Stimulated activated CD8-positive, alpha-beta memory T cell treated with anti-CD3 and anti-CD28 coated beads, Interleukin-15, amount 100 ng/mL, for 1 hour (primary cell): ENCODE measurements at places on chromosomes 5 and 9.

GRCh38 chr5:71904852-71905251 is 185.8 kb downstream of the CARTPT start:
- no peak for DNase-seq

GRCh38 chr9:127384016-127384730 is 12.8 kb upstream of the SLC2A8 start:
- DNase-seq: no peak

DNA sequence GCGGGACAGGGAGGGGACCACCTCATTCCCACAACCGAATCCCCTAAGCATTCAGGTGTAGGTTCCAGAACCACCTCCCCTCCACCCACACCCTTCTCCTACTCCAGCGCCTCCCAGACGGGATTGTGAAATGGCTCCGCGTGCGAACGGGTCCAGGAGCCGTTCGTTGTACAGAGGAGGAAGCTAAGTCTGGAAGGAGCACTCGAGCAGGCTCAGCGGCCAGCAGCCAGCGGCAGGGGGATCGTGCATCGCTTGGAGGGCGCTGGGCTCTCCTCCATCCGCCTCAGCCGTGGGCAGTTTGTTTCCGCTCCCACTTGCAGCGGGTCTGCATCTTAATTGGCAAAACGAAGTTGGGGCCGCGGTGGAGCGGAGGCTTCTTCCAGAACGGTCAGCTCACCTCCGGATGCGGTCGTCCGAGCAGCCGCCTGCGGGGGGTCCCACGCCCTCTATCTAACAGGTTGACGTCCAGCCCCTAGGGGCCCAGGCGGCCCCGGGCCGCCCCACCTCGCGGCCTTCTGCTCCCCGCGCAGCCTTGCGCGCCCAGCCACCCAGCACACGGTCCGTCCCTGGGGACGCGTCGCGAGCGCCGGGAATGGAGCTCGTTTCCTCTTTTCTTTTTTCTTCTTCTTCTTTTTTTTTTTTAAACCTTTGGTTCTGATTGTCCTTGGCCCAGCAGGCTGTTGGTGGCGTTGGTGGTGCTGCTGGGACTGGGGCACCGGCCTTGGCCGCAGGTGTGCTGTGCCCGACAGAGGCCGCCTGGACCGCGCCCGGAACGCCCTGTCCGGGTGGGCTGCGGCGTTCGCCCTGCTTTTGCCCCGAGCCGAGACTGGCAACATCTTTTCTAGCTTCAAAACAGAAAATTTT is 3.9 kb upstream of the BARX1 start:
- no peak for DNase-seq

GRCh38 chr5:143435210-143435657 is 31.7 kb upstream of the NR3C1 start:
- DNase-seq: no peak

- no peak for DNase-seq
Observed at GRCh38 chr5:173633304-173633703, 16.9 kb upstream of the BOD1 start.

- DNase-seq: no peak
Observed at GRCh38 chr9:90839183-90839728, 37.6 kb downstream of the SYK start.

- no peak for DNase-seq
Observed at GRCh38 chr5:137481596-137481995, 17.5 kb downstream of the SPOCK1 start.

DNA sequence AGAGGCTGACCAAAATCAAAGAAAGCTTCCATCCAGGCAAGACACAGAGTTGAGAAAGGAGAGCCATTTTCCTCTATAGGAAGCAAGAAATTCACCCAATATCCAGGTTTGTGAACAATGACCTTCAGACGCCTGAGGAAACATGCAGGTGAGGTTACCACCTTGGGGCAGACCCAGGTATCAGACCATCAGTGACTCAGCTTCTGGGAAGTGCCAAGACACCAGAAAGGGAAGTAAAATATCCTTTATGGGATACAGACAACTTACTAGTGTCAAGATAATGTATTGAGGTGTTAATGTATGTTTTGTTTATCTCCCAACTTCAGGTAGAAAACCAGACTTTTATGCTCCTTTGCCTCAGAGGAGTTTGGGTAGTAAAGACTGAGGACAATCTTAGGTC is 2.2 kb upstream of the DTWD2 start:
- no peak for DNase-seq

- no peak for DNase-seq
Observed at GRCh38 chr9:37566716-37567115, 9.5 kb downstream of the FBXO10 start.

GRCh38 chr5:79036769-79037168 is 32.7 kb downstream of the DMGDH start:
- no peak for DNase-seq

- DNase-seq: no peak
Observed at GRCh38 chr9:121895818-121896544, 197.1 kb downstream of the TTLL11 start.

GRCh38 chr5:1004461-1005248 is 3.9 kb upstream of the NKD2 start:
- DNase-seq: no peak

- DNase-seq: no peak
Observed at GRCh38 chr9:135123773-135124134, 36.3 kb downstream of the OLFM1 start.

GRCh38 chr9:14314929-14315874 is 1.3 kb upstream of the NFIB start:
- DNase-seq: no peak

DNA sequence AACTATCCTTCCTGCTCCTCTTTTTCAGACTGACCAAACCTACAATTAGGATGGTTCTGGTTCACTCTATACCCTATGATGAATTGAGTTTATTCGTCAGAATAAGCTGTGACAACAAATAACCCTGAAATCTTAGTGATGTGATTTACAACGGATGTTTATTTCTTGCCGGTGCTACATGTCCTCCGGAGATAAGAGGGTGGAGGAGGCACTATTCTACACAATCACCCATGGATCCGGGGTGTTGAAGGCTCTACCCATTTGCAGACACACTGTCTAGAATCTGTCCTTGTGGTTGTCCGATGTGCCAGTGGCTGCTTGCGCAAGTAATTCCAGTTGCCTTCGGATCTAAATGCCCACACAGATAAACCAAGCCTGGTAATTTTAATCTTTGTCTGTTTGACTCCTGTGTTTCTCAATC is 44.7 kb downstream of the CDC14B start:
- DNase-seq: no peak

DNA sequence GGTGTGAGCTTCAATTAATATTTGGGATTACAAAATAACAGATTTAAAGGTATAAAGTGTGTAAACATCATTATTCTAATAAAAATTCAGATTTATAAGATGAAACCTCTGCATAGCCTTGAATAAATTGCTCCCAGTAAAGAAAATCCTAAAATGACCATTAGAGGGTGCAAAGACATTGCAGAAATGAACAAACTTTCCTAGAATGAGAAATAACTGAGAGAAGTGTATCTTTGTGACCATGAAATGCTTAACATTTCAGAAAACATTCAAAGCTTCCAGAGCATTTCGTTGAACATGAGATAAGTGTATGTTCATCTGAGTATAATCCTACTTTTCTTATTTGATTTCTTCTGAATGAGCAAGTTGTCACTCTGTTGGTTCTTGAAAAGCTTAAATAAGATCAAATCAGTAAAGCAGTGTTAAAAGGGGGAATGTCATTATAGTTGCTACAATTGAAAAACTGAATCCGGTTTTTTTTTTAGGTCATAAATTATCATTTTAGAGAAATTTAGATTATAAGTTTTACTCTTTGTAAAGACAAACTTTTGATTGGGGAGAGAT is 24.7 kb upstream of the NUDT12 start:
- no peak for DNase-seq

- DNase-seq: no peak
Observed at GRCh38 chr5:147673791-147674190, 108.7 kb downstream of the JAKMIP2 start.

GRCh38 chr9:104960662-104961061 is 32.7 kb upstream of the ABCA1 start:
- DNase-seq: no peak

DNA sequence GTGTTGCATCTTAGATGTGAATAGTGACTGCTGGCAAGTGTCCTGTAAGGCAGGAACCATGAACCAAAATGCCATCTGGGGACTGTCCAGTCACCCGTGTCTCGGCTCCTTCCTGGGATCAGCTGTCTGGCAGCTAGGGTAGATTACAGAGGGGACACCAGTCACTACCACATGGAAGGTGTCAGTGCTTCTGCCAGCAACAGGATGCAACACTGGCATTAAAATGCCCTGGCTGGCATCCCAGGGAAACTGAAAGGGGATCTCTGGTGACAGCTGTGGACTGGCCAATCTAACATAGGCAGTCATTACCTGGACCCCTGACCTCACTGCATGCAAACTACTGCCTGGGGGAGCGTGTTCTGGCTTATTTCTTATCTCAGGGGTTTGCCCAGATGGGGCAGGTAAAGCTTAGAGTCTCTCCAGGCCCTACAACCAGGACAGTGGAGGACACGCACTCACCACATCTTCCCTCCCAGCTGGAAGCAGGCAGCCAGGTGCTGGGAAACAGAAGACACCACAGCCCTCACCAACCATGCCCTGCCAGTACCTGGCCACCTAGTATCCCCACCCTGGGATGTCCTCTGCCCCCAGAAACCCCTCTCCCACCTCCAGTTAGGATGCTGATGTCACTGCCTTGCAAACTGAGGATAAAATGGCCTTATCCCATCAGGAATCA is 83.8 kb downstream of the SEMA4D start:
- no peak for DNase-seq

GRCh38 chr9:111615928-111616327 is 15.2 kb upstream of the DNAJC25 start:
- no peak for DNase-seq

DNA sequence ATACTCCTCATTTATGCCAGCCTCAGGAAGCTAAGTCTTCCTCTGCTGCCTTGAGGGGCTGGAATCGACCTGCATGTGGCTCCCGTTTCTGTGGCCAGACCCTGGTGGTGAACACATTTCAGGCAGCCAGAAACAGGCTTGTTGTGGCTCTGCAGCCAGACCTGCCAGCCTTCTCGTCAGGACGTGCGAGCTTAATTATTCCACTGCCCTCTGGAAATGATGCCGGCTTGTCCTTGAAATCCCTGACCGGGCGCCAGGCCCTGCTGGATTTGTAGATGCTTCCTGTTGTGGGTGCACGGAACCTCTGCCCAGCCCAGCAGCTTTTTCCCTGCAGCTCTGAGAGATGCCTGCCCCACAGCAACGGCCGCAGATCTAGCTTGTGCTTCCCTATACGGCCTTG is 41.6 kb downstream of the PDZD2 start:
- DNase-seq: no peak

DNA sequence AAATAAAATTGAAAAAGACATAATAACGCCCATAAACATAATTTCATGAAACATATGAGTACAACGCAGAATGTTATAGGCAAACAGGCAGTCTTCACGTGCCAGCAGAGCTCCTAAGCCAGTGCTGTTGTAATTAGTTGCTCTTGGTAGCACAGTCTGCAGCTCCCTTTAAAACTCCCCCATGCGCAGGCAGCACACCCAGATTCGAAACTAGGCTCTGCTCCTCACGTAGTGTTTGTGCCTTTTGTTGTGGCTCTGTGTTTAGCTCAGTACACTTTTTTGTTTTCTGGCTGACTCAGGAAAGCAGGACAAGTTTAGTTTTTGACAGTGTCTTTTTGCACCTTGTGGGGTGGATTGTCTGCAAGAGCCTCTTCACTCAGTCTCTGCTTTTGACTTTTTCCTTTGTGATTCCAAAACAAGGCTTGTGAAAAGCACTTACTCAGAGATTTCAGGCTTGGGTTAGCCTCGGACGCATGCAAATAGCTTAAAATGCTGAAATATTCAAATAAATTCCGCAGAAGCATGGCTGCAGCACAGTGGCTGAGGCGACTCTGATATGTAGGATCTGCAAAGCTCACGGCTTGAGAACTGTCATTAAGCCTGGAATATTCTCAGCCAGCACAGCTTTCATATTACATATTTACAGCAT is 113.6 kb downstream of the IRX1 start:
- DNase-seq: no peak

- DNase-seq: no peak
Observed at GRCh38 chr5:178383301-178383918, 150.8 kb upstream of the PHYKPL start.

DNA sequence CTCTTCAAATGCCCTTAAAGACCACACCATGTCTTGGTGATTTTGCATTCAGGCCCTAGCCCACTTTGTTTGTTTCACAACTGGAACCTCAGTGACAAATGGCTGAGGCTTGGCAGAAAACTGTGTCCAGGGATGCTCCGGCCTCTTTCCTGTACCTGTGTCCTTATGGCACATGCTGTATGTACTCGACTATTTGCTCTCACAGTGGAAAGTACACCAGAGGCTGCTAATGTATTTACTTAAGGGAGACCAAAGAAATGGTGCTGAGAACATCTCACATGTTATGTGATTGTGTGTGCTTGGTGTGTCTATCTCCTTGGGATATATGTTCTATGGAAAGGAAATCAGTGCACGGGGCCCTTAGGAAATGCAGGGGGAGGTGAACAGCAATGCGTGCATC is 263.3 kb downstream of the GADD45G start:
- DNase-seq: no peak

GRCh38 chr9:107437716-107438115 is 51.9 kb downstream of the KLF4 start:
- DNase-seq: no peak

- DNase-seq: no peak
Observed at GRCh38 chr5:32523625-32524024, 61.7 kb upstream of the SUB1 start.

DNA sequence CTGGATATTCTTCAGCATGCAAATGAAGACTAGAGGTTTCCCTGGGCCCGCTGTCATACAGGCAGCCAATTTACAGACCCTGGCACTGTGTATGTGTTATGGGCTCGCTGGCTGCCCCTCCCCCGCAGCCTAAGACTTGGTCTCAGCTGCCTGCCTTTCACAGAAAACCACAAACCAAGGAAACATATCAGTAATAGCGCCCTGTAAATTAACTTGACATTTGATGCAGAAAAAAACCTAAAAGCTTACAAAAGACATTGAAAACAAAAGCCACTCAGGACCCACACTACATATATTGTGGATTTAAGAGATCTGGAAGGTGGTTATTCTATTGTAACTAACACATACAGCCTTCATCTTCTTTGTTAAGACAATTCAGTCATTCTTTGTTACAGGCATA is 287.0 kb upstream of the TMEM161B start:
- no peak for DNase-seq

- no peak for DNase-seq
Observed at GRCh38 chr5:72292411-72292810, 27.6 kb downstream of the MRPS27 start.

DNA sequence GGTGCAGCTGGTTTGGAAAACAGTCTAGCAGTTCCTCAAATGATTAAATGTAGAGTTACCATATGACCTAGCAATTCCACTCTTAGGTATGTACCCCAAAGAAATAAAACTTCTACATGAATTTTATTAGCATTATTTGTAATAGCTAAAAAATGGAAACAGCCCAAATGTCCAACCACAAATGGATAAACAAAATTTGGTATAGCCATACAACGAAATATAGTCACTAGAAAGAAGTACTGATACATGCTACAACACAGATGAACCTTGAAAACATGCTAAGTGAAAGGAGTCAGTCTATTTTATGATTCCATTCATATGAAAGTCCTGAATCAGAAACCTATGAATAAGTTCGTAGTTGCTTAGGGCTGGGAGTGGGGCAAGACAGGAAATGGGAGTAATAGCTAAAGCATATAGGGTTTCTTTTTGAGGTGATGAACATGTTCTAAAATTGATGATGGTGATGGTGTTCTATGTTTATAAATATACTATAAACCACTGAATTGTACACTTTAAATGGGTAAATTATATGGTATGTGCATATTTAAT is 6.3 kb downstream of the GDF9 start:
- no peak for DNase-seq

GRCh38 chr9:114894206-114894605 is 36.2 kb downstream of the TNFSF8 start:
- DNase-seq: no peak

GRCh38 chr9:16150501-16150900 is 597.7 kb downstream of the CCDC171 start:
- DNase-seq: no peak
